ENCODE measurements at places on chromosomes 11 and 22. TPM values are rescaled to one million over a fixed set of nuclear protein-coding genes. Genes with fewer than 3 reads are reported as not detected.

- DNase-seq: no peak
These were observed 26.8 kb upstream of the ME3 start for GRCh38 chr11:86699040-86699791.

- DNase-seq: peak; percentile 67
These were observed 73.2 kb upstream of the CLDN5 start for GRCh38 chr22:19597399-19597735.

DNA sequence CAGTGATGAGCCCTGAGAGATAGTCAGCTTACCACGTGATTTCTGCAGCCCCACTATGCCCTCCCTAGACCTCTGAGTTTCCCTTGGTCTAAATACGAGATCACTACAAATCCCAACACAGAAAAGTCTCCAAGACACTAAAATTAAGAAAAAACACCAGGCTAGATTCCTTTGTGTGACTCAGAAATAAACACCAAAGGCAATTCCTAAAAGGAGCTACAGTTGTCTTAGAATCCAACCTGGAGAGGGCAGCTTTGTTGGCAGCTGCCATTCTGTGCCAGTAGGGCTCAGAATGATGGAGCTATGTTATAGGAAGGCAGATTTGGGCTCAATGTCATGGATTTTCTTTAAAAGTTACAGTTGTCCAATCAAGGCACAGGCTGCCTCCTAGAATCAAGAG lies 37.1 kb upstream of the HMGXB4 start:
- DNase-seq: no peak

GRCh38 chr22:46229701-46230100 lies 20.4 kb downstream of the CDPF1 start:
- no peak for DNase-seq

- DNase-seq: no peak
These were observed 1017.0 kb downstream of the TBC1D22A start for GRCh38 chr22:47779474-47779873.

- no peak for DNase-seq
These were observed 27.7 kb upstream of the PPP2R1B start for GRCh38 chr11:111793863-111794262.

- DNase-seq: no peak
These were observed 26.1 kb downstream of the SMCO4 start for GRCh38 chr11:93517041-93517440.

DNA sequence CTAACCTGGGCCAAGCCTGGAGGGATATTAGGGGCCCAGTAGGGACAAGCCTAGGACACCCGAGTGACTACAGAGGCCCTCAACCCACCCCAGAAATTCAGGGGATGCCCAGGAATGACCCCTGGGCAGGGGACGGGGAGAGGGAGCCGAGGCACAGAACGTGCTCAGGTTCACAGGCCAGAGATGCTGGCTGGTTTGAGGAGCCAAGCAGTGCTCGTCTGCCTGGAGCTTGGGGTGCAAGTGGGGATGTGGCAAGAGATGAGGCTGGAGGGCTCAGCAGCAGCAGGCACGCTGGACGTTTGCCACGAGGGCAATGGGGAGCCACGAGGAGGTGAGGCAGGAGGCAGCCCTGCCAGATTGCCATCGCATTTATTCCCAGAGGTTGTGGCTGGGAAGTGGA lies 34.0 kb upstream of the EMID1 start:
- no peak for DNase-seq

- DNase-seq: no peak
These were observed 393 bp downstream of the ST13 start for GRCh38 chr22:40855979-40856512.

DNA sequence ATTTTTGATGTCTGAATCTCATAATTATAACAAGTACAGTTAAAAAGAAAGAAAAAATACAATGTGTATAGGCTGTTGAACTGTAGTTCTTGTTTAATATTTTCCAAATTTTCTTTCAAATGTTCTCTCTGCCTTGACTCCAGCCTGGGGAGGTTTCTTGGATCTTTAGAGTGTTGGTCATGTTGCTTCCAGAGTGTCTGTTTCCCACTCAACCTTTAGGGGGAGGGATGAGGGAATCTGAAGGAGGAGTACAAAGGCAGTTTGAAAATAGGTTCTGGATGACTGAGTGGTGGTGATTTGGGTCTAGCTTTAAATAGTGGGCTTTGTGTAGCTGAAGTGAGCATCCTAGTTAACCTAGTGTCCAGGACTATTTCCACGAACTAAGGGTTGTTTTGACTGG lies 2.0 kb downstream of the CTNND1 start:
- DNase-seq: peak; percentile 62

The TP53I11 gene
- total RNA-seq: 28.8 TPM

The JHY gene
- 0.39 TPM for total RNA-seq

The MRTFA gene
- 12.8 TPM for total RNA-seq

The ISX gene
- not detected for total RNA-seq

The OSM gene
- total RNA-seq: not detected

The TRIM34 gene
- total RNA-seq: 8.1 TPM

The CREB3L1 gene
- total RNA-seq: under 0.01 TPM
